Mucosa of gallbladder (tissue), 1 donor: ENCODE measurements at places on chromosomes 13 and 19.
A peak's percentile ranks its signal among the peaks of the same experiment; 100 is the strongest.

DNA sequence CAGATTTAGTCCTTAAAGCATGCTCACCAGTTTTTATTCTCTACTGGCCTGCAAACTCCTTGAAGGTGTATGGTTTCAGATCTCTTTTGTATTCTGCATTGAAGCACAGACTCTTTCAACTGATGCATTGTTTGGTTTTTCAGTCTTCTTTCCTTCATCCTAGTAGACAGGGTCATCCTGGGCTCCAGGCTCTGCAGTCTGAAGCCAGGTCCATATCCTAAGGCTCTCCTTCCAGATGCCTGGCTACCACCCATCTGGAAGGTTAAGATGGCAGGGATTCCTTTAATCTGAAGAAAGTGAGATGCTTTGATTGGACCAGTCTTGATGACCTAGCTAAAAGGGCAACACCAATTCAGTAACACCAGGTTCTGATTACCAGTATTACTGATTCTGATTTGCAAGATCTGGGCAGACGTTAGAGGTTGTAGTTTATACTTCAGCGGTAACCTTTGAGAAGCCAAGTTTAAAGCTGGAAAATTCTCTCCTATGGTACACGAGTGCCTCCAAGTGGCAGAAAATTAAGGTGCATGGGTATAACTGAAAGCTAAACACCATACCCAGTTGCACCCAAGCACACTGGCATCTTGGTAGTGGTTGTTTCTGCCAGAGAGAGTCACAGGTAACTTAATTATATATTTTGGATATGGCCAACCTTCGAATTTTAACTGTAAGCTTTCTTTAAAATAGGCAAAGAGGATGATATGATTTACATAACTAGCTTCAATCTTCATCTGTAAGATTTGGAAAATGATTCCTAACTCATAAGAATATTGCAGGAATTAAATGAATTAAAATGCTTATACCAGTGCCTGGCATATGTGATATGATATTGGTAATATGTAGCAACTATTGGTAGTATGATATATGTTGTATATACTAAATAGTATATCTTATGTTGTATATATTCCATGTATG is 1651.9 kb upstream of the MIR17HG start:
- peak; percentile 33 for DNase-seq

- DNase-seq = no peak
Observed at GRCh38 chr19:38073841-38074685, 150.0 kb downstream of the DPF1 start.

DNA sequence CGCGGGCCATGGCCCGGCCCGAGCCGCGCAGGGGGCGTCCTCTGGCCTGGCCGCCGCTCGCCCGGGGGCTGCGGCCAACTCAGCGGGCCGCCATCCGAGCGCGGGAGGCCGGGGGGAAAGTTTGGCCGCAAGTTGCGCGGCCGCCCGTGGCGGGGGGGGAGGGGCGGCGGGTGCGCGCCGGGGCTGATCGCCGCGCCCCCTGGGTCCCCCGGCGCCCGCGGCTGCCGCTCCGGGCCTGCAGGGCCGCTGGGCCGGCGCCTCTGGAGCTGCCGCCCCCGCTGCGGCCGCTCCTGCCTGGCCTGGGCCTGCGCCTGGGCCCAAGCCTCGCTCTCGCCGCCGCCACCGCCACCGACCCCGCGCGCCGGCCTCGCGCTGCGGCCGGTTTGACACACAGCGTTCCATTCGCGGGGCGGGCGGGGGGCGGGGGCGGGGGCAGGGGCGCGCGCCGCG is at the start of gene NR2F6:
NR2F6 (minus strand) TSS at position 385 of the 450 bp plus-strand sequence. CDS start 699 bp downstream, outside the sequence.
- no peak for DNase-seq

- no peak for DNase-seq
Observed at GRCh38 chr13:74090869-74091605, 43.2 kb downstream of the KLF12 start.

DNA sequence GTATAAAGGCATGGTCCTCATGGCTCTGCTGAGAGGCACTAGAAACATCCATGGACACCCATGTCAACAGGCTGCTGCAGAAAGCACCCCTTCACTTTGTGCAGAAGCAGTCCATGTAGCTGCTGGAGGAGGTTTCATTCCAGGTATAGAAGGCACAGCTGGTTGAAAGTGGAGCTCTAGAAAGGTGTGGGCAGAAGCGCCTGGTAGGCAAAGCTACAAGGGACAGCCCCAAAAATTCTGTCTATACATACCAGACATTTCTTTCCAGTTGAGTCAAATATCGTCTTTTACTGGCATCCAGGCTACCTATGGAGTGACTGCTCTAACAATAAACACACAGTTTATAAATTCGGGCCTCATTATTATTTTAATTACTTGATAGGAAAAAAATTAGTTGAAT is 129.3 kb downstream of the ENOX1 start:
- no peak for DNase-seq

GRCh38 chr19:17209126-17210036 is 5.8 kb upstream of the USE1 start:
- DNase-seq = no peak

DNA sequence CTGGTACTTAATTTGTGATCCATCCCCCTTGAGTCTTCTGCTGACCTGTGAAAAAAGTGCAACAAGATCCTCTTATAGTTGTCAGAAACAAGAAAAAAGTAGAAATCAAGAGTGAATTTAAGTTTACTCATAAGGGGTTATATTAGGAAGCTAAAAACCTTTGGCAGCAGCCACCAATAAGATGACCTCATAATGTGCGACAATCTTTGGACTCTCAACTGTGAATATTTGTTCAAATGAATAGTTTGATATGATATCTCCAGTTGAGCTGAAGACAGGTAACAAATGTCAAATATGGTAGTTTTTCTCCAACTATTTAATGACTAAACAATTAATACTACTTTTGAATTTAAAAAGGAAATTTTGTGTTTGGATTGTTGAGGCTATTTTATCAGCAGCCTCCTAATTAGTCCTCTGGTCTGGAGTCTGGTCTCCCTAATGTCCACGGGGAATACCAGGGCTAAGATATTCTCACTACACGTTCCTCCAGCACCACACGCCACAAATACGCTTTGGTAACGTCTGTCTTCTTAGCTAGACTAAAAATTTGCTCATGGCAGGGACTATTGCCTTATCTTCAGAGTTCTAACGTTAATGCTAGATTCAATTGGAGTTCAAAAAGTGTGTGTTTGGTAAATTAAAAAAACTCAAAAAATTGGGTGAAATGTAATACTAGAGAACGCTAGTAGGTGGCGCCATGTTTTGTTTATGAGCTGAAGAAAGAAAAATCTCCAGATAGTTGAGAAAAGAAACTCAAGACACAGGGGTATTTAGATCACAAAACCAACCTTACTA is 51.0 kb upstream of the PDX1 start:
- no peak for DNase-seq

DNA sequence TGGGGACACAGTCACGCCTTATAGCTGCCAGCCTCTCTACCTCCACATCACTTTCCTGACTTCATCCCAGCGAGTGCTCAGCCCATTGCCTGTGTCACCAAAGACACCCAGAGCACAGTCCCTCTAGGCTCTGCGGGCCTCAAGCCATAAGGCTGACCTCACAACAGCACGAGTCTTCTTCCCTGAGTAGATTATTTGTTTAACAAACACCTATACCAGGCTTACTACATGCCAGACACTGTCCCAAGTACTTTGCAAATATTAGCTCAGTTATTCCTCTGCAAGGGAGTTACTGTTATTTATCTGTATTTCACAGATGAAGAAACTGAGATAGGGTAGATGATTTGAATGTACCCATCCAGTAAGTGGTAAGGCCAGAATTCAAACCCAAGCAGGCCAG is 504.3 kb downstream of the COG6 start:
- DNase-seq = no peak

GRCh38 chr19:38024992-38025908 is 118.2 kb downstream of the SIPA1L3 start:
- no peak for DNase-seq

- DNase-seq = peak; percentile 32
Observed at GRCh38 chr13:71712988-71713653, 153.9 kb downstream of the DACH1 start.

- no peak for DNase-seq
Observed at GRCh38 chr19:44611812-44612295, 1.5 kb upstream of the IGSF23 start.

GRCh38 chr19:18108897-18109296 is 11.3 kb downstream of the MAST3 start:
- no peak for DNase-seq

DNA sequence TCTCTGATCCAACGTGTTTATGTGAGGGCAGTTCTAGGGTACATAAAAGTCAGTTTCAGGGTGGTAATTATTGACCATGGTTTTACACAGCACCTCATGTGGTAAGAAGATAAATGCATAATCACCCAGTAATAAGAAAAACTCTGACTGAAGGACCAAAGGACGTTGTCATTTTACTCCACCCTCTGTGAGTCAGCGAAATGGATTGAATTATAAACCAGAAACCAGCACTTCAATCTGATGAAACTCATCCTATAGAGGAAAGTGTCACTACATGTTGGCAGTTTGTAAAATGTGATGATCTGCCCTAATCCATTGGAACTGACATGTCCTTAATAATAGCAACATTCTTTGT is 406.8 kb downstream of the KLF5 start:
- DNase-seq = no peak
